ENCODE measurements at places on chromosomes 7 and 10.

- DNase-seq, result no peak
These were observed 339.9 kb upstream of the ADARB2 start for GRCh38 chr10:2077231-2077630.

DNA sequence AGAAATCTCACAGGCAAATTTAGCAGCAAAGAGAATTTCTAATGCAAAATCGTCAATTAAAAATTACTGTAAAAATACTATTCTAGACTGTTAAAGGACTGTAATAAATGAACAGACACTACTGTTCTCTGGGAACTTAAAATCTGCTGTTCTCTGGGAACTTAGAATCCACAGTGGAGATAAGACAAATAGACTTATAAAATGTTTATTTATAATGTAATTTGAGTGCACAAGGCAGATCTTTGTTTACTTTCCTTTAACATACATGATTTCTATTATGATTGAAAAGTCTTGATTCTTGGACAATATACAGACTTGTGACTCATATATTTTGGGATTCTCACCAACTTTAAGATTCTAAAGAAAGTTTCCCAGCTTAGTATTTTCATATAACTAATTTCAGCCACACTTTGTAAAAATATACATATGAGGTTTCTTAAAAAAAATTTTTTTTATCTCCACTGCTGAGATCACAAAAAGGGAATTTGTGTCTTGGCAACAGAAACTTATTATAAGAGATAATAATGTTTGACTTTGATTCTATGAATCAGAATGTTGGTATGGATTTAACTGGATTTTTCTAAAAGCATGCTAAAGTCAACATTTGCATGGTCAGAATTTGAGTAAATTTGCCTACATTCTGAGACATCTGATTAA is 166.3 kb upstream of the RHOBTB1 start:
- DNase-seq, result no peak

DNA sequence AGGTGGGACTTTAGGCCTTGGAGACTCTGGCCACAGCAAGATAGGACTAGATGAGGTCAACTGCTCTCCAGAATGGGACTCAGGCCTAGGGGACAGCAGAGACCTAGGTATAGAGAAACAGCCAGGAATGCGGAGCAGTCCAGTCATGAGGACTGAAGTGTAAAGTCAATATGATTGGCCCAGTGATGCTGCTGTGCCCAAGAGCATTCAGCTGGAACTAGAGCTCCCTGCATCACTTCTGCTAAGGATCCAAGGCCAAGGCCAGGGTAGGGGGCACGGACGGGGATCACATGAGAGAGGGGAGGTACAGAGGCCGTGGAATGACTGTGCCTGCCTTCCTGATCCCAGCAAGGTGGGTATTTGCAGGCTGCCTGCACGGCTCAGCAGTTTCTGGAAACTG is 237.9 kb downstream of the FRMD4A start:
- DNase-seq, result no peak

- peak; percentile 92 for DNase-seq
These were observed 94.6 kb upstream of the SMNDC1 start for GRCh38 chr10:110399106-110399964.

DNA sequence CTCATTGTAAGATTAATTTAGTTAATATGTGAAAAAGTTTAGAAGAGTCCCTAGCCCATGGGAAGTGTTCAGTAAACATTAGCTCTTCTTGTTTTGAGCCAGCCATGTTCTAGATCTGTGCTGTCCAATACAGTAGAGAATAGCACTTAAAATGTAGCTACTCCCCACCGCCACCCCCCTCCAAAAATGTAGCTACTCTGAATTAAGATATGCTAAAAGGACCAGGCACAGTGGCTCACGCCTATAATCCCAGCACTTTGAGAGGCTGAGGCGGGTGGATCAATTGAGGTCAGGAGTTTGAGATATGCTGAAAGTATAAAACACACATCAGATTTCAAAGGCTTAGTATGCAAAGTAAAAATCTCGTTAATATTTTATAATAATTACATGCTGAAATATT is 47.3 kb upstream of the MXI1 start:
- DNase-seq, result no peak

GRCh38 chr7:1977876-1978441 is 254.8 kb downstream of the MAD1L1 start:
- DNase-seq, result no peak

DNA sequence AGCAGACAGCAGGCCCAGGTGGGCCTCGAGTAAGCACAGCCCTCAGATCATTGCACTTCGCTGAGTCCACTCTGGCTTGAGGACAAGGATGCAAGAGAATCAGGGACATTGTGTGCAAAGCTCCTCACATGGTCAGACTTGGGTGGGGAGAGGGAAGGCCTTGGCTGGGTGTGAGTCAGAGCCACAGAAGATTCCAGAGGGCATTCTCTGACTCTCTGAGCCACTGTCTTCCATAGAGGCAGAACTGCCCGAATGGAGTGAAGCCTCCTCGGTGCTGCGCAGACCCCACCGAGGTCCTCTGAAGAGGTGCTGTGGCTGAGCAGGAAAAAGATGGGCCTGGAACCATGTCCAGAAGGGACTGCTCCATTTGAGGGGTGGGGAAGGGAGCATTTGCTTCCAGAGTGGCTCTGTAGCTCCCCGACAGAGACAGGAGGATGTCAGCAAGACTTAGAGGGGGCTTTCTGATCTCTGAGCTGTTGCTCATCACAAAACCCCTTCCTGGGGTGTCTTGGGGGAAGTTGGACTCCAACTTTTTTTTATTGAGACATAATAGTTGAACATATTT is 120.8 kb downstream of the PTPN20 start:
- no peak for DNase-seq

DNA sequence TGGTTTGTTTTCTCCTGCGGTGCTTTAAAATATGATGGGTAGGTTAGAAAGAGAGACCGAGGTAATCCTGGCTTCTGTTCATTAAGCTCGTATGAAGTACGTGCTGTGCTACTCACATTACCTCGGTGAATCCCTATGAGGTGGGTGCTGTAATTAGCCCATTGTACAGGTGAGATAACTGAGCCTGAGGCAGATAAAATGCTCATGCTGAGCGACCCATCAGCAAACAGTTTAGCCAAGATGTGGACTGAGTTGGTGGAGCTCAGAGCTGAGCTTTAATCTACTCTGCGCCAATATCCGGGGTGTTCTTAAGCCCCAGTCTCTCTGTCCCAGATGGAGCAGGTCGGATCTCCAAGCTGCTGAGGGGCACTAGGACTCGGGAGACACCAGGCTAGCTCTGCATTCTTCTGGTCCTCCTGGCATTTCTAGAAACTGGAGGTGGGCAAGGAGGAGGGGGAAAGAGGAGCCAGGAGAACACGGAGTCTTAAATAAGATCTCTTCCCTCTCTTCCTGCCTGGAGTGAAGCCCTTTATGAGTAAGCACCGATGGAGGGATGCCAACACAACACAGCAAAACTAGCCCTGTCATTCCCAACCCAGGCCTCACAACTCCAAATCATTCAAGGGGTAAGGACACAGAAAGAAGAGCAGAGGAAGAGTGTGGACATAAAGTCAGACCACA is 458.5 kb downstream of the KCNMA1 start:
- DNase-seq, result no peak

DNA sequence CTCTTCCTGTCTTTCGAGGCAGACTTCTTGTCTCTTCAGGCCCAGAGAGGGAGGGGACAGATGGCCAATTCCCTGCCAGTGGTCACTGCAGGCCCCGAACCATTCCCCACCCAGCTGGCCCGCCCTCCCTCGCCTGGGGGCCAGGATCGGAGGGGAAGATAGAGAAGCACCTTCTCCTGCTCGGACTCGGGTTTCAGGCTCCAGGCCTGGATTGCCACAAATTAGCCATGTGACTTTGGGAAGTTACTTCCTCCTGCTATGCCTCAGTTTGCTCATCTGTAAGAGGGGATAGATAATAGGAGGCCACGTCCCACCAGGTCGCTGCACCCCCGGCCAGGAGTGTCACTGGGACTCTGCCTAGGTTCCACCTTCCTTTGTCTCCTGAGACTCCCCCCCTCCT is 24.8 kb upstream of the PPP2R2D start:
- DNase-seq, result no peak

DNA sequence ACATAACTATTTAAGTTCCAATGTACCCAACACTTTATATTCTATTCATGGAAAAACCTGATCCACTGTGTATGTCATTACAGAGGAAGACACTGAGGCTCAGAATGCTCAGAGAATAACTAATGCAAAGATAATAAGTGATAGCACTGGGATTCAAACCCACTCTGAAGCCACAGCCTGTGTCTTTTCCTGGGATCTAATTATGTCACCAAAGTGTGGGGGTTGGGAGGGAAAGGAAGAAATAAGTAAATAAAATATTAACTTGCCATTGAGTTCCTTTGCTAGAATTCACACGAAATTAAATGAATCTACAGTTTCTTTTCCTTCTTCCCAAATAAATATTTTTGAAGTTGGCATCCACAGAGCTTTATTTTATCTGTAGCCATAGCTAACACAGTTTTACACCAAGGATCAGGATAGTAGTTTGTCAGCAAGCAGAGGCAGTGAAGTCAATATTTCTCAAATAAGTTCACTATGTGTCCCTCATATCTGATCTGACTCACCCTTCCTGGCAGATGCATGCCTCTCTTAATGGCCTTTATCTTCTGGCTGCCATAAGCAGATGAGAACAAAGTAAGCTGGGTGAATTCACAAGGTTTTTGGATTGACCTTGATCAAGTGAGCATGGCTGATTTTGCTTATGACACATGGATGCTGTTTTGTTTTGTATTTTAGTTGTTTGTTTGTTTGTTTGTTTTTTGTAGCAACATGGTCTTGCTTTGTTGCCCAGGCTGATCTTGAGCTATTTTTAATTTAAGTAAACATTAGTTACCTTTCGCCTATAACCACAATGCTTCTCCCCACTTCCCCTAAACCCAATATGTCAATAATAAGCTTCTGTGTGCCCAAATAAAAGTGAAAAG is 6.3 kb downstream of the RAPGEF5 start:
- no peak for DNase-seq

- DNase-seq, result no peak
These were observed 6.9 kb upstream of the MINDY4 start for GRCh38 chr7:30764030-30764975.

DNA sequence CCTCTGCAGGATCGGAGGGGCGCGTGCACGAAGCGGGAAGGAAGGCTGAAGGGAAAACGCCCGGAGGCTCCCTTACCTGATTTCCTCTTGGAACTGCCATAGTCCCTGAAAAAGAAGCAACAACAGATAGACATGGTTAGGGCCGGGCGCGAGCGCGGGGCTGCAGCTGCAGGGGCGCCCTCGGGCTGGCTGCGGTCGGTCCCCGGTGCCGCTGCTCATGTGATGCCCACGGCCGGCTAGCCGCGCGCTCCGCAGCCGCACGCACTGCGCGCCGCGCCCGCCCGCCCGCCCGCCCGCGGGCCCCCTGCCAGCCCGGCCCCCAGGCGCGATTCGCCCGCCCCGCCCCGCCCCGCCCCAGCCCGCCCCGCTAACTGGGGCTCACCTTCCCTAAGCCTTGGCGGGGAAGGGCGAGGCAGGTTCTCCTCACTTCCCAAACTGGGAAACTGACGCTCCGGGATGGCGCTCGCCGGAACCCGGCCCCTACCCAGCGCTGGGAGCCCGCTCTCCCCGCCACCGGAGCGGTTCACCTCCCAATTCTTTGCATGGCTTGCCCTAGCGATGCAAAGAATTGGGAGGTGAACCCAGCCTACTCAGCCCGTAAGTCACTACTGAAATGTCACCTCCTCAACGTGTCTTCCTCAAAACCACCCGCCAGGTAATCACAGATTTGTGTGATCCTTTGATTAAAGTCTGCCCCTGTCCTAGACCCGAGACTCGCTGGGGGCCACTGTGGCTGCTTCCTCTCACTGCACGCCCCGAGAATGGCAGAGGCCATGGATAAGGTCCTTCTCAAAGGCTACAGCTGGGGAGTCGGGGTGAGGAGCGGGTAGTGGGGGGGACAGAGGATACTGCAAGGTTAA is 162.2 kb downstream of the SH3PXD2A start:
- no peak for DNase-seq

GRCh38 chr7:70426249-70426880 is 705.6 kb upstream of the GALNT17 start:
- DNase-seq, result no peak

- DNase-seq, result no peak
These were observed 237.7 kb downstream of the USP6NL start for GRCh38 chr10:11373717-11374171.

GRCh38 chr10:44713307-44713706 is 197.8 kb upstream of the TMEM72 start:
- DNase-seq, result no peak

- DNase-seq, result no peak
These were observed 8.1 kb upstream of the POLD2 start for GRCh38 chr7:44131173-44132029.

- DNase-seq, result peak; percentile 21
These were observed 46.2 kb downstream of the GRK5 start for GRCh38 chr10:119253433-119254174.

- no peak for DNase-seq
These were observed 688.0 kb upstream of the ZWINT start for GRCh38 chr10:57049096-57049495.

DNA sequence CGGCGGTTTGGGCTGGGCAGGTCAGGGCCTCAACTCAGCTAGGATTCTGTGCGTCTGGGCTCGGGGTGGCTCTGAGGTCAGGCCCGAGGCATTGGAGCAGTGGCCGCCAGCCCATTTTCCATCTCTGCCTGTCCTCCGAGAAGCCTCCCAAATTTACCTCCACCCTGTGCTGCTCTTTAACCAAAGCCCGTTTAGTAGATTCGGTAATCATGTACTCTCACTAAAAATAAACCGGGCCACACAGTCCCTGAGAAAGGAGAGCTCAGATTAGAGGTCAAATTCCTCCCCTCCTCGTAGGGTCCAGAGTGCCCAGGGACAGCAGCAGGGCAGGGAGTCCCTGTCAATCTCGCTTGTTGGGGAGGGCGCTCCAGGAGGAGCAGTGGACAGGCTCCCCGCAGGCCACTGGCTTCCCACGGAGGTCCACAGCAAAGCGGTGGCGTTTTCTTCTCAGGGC is 88.7 kb upstream of the CHST15 start:
- DNase-seq, result no peak

DNA sequence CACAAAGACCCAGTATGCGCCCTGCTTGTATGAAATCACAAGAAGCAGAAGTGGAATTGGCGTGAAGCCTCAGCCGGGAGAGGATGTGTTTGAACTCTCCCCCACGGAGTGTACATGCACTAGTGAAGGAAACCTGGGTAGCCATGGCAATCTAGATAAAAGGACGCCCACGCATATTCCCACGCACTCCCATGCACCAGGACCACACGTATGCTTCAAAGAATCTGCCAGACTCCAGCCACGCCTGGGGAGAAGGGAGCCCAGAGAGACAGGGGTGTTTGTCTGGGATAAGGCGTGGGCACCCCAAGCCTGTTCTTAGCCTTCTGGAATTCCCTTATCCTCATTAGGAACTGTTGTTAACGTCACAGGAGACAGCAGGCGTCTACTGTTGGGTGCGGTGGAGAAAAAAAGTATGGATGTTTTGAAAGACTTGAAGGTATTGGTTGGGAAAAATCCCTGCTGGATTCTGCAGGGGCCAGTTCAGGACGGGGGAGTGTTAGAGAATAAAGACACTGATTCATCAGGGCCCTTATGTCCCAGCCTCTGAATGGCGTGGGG is 28.9 kb upstream of the ECHDC3 start:
- DNase-seq, result no peak

Measured in SW 1271 (cell line).